ENCODE measurements at places on chromosomes 7 and 10.

GRCh38 chr10:76547352-76547972, 1090.1 kb downstream of the KCNMA1 start:
- peak; percentile 85 for DNase-seq

DNA sequence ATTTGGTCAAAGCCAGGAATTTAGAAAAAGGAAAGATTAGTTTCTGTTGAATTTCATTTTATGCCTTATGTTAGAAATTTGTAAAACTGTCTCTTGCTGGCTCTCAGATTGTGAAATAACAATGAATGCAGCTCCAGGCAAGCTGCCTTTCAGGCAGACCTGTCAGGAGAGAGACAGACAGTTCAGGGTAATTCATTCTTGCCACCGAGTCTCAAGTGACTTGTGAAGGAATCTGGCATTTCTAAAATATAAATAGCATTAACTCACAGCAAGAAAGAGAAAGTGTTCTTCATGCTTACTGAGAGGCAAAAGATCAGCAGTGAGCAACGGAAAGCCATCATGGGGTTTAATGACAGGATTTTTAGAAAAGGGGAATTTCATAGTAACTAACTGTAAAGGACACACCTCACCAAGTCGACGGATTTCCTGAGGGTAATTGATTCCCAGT, 442.3 kb upstream of the AKR1E2 start:
- no peak for DNase-seq

DNA sequence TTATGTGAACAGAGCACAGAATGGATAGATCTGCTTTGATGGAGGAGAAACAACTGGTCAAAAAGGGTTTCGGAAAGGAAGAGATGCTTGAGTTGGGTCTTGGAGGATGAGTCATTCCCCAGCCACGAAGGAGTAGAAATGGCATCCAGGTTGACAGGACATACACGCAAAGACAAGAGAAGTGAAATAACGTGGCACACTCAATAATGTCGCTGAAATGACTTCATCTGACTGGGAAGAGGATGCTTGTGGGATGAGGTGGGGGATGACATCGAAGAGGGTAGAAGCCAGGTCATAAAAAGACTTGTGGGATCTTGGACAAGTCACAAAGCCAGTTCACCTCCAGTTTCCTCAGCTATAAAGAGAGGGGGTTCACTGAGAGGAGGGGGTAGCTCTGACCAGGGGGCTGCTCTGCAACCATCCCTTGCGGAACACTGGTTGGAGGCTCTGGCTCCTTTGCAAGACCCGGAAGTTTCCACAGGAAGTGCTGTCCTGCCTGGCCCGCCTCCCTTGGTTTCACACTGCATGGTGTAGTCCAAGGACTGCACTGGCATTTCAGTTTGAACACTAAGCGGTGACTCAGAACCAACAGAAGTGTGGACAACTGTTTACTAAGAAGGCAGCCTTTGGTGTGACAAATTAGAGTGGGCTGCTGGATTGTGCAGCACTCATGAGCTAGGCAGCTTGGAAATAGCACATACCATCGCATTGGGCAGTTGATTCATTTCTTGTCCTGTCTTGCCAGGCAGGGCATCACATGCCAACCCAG, 189.9 kb upstream of the ADO start:
- no peak for DNase-seq

- no peak for DNase-seq
Measured at GRCh38 chr7:130838738-130839137, 104.7 kb upstream of the KLF14 start.

- DNase-seq = no peak
Measured at GRCh38 chr10:129706523-129706922, 239.5 kb downstream of the MGMT start.

- DNase-seq = peak; percentile 19
Measured at GRCh38 chr10:24944512-24945255, 7.7 kb downstream of the PRTFDC1 start.

GRCh38 chr7:51577390-51577789, 260.8 kb upstream of the COBL start:
- DNase-seq = no peak

- no peak for DNase-seq
Measured at GRCh38 chr7:69553190-69553589, 45.1 kb upstream of the AUTS2 start.

DNA sequence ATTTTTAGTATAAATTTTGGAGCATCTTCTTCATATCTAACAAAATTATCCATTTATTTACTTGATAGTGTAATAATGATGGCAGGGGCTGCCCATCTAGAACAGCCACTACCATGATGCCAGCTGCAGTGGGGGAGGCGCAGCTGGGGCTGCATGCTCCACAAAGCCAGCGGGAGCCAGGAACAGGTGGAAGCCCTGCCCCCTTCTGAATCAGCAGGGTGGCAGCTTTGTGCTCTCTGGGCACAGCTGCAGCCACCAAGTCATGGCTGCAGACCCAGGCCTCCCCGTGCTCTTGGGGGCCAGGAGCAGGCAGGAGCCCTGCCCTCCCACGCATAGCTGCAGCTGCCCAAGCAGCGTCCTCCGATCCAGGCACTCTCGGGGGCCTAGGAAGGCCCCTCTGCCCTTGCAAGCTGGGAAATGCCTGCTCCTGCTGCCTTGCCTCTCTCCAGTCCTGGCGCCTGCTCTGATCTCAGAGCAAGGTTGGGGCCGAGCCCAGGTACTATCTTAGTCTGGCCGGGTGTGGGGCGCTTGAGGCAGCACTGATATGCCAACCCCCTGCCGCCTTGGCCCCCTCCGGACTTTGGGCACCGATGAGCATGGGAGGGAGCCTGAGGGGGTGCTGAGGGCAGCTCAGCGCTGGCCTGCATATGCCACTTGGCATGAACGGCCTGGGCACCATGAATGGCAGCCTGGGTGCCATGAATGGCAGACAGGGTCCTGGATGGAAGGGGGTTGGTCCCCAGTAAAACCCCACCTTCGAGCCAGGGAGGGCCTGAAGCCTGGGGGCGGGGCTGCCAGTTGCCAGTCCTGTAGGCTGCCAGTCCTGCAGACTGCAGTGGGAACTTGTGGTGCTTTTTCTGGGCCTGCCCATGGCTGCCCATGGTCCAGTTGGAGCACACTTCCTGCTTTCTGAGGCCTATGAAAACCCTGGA, 1110.8 kb upstream of the POT1 start:
- DNase-seq = no peak

GRCh38 chr7:140684066-140684950, 11.6 kb downstream of the ADCK2 start:
- DNase-seq = no peak

- peak; percentile 39 for DNase-seq
Measured at GRCh38 chr7:102432442-102433218, 745 bp upstream of the ORAI2 start.

DNA sequence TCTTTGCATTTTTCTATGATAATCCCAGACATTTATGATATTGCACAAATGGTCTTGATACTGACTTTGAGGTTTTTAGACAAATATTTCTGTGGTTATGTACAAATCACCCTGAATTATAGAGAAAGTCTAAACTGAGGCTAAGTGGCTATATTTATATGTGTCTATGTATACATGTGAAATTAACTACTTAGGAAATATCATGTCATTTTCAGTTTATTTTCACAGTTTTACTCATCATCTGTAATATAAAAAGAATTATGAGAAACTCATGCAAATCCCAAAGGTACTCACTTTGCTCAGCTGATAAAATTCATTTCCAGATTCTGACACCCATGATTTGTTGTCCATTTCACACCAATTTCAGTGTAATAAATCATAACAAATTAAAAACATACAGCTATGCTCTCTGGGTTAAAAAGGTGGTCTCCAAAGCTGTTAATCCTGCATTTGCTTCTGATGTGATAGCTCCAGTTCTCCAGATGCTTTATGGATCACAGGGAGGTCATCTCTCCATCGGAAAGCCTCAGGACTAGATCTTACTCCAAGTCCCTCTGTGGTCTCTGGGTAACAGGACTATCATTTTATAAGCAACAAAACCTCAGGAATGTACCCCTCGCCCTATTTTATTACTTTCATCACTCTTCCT, 673.9 kb downstream of the PARD3 start:
- DNase-seq = no peak

DNA sequence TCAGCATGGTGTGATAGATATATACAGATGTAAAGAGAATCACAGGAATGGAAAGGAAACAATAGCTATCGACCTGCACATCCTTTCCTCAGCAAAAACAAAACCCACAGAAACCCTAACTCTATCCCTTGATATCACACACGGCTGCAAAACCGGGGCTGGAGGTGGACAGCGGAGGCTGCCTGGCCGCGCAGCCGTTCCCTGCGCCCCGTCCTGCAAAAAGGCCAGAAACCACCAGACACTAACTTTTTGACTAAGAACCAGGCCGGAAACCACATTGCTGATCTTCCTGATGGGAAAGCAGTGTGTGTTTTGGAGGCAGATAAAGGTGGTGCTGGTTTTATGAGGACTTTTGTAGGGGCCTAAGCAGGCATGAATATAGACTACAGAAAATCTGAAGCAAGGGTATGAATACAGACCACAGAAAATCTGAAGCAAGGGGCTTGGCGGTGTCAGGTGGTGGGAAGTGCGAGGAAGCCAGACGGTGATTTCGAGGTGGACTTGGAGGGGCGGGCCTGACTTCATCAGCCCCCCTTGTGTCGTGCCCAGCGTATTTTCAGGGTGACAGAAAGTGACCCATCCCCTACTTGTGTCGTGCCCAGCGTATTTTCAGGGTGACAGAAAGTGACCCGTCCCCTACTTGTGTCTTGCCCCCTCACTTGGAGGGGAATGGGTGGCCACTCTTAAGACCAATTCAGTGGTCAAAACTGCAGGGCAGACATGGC, 123.3 kb downstream of the WDR37 start:
- DNase-seq = no peak

DNA sequence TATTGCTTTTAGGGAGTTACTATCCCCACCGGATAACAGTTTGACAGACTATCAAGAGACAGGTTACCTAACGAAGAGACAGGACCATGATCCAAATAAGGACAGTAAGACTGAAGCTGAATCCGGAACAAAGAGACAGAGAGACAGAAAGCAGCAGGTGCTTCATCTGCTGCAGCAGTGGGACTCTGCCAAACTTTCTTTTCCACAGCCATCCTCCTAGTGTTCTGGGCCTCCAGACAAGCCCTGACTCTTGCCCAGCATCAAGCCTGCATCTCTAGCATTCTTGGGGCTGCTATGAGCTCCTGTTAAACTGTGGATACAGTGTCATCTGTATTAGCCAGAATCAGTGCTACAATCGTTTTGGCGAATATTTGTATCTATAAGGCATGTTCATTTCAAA, 761.7 kb downstream of the GRID1 start:
- DNase-seq = no peak

DNA sequence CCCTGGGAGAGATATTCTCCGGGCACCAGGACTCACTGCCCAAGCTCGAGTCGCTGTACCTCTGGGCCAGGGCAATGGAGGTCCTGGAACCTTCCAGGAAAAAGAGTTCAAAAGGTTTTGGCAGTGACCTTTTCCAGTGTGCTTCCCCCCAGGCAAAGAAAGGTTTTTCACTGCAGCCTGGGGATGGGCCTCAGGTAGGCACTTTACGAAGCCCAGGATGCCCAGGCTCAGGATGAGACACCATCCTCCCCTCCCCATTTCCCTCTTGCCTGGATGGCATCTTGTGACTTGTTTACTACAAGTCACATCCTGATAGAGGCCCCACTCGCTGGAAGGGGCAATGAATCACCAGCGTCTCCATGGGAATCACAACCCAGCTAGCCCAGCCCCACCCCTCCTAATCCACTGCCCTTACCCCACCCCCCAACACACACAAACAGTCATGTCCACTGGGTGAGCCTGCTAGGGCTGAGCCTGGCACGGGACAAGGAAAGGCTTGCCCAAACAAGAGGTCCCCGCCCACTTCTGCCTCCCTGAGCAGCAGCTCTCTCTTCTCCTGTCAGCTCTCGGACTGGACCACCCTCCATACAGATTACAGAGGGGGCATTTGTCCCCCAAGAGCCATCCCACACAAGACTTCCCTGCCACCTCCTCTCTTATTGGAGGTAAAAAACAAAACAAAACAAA, 93.8 kb upstream of the SMNDC1 start:
- DNase-seq = peak; percentile 68

- no peak for DNase-seq
Measured at GRCh38 chr10:132702601-132703418, 83.1 kb downstream of the NKX6-2 start.

- no peak for DNase-seq
Measured at GRCh38 chr7:99369767-99370391, 4.7 kb upstream of the ARPC1B start.

DNA sequence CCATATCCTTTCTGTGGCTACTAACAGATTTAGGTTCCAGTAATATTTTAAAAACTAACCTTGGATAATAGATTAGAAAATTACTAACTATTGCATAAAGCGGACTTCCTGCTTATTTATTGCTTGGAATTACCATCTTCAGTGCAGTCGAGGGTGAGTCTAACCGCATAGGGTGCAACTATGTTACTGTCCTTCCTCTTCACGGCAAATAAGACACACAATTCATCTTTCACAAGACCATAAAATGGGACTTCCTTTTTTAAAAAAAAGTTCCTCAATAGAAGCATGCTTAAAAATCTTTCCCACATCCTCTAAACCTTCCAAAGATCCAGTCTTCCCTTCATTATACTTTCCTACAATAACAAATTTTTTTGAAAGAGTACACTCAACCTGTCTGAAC, 2.1 kb downstream of the SLC25A40 start:
- no peak for DNase-seq

GRCh38 chr7:116706668-116707126, 34.7 kb downstream of the MET start:
- no peak for DNase-seq

GRCh38 chr7:3240826-3241430, 60.1 kb upstream of the SDK1 start:
- no peak for DNase-seq

DNA sequence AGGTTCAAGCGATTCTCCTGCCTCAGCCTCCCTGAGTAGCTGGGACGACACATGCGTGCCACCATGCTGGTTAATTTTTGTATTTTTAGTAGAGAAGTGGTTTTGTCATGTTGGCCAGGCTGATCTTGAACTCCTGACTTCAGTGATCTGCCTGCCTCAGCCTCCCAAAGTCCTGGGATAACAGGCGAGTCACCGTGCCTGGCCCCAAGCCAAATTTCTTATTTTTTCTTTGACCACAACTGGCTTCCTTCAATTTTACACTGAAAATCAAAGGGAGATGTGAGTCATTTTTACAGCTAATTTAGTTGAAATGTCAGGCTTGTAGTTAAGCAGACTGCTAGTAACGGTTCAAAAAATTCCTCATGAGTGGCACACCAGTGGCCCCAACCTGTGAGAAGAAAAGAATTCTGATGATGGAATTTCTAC, 7.8 kb downstream of the RNF216 start:
- no peak for DNase-seq

GRCh38 chr7:33883671-33883965, 21.7 kb upstream of the BMPER start:
- no peak for DNase-seq

DNA sequence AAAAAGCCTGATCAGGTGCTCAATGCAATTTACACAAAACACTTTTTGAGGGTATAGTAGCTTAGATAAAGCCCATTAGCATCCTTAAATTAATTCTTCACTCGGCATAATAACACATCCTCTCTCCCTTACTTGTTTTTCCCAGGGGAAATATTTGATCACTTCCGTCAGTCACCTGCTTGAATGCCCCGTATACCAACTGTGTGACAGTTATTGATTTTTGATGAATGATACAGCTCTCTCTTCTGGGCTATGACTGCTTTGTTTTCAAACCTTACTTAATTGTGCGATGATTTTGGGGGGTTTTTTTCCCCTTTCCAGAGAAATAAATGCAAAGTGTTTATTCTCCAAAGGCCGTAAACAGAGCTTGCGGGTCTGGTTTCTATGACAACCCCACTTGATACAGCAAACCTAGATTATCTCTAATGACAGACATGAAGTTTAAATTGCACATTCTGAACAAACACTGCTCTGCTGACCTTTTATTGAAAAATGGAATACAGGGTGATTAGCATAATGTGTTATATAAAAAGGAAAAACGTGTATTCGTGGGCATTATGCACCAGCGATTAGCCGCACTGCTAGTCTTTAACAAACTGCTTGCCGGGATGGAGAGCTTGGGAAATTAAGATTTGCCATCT, 78.4 kb upstream of the NANOS1 start:
- no peak for DNase-seq
